ENCODE measurements at places on chromosomes 7 and 10. TPM values are rescaled to one million over a fixed set of nuclear protein-coding genes. Genes with fewer than 3 reads are reported as not detected.

Gene OSBPL3
- 28.2 TPM for total RNA-seq

Gene MOSPD3
- total RNA-seq: 4.6 TPM

Gene GLCCI1
- total RNA-seq: 3.0 TPM

Gene ZCCHC24
- 5.7 TPM for total RNA-seq

Gene DCLRE1C
- total RNA-seq: 7.5 TPM

Gene TRPV5
- total RNA-seq: not detected

Gene ABCB4
- total RNA-seq: not detected

Gene ZDHHC16
- total RNA-seq: 50.4 TPM

Gene TBXAS1
- 8.1 TPM for total RNA-seq

Gene AKR1B15
- total RNA-seq: not detected

Gene FAM24B
- 7.1 TPM for total RNA-seq

Measured in pulmonary artery endothelial cell (primary cell).